ENCODE measurements at places on chromosomes 4 and X. TPM values are rescaled to one million over a fixed set of nuclear protein-coding genes. Genes with fewer than 3 reads are reported as not detected.

Gene BMX
- total RNA-seq = 3.7 TPM

Gene DIPK2B
- 7.1 TPM for total RNA-seq

Gene FGB
- total RNA-seq = 7.5 TPM

Gene OTC
- total RNA-seq = 4.1 TPM

Gene ARHGAP36
- 0.89 TPM for total RNA-seq

Gene FOXR2
- not detected for total RNA-seq

Gene CTAG1B
- not detected for total RNA-seq

Gene IL3RA
- 3.8 TPM for total RNA-seq

Gene PLAC1
- total RNA-seq = not detected

Gene ETDA
- total RNA-seq = not detected

Gene ETDB
- total RNA-seq = not detected

Gene SLC10A3
- total RNA-seq = 32.2 TPM

Gene KIAA1210
- total RNA-seq = not detected

Gene TBC1D9
- 36.9 TPM for total RNA-seq
